ENCODE measurements at places on chromosomes 4 and X.

GRCh38 chr4:147843162-147843561, 111.3 kb downstream of the ARHGAP10 start:
- no peak for DNase-seq

DNA sequence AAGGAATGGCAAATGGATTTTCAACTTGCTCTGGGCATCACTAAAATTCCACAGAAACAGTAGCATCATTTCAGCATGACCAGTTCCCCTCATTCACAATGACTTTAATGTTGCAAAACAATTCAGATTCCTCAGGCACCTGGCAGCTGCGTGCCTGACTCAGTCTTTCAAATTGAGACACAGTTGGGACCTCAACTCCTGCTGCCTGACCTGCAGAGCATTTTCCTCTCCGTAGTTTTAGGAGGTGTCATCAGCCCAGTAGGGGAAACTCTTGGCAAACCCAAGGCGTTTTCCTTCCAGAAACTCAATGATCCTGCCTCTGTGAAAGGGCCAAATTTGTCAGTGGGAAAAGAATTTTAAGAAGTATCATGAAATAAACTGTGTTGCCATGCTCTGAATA, 388.9 kb downstream of the SPRY1 start:
- peak; percentile 92 for DNase-seq

DNA sequence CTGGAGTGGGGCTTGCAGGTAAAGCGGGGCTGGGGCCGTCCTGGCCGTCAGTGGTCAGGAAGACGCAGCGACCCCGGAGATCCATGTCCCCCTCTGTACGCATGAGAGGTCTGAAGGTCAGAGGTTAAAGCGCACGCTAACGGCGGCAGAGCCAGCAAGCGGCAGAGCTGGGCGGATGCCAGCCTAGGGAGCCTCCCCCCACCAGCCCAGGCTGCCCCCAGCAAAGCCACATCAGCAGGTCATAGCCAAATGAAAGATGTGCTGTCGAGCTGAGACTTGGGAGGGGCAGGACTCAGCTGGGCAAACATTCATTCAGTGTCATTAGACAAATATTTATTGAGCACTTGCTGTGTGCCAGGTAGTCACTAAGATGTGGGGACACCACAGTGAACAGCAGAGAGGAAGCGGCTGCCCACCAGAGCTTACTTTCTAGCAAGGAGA, 593 bp upstream of the JAKMIP1 start:
- DNase-seq, result no peak

DNA sequence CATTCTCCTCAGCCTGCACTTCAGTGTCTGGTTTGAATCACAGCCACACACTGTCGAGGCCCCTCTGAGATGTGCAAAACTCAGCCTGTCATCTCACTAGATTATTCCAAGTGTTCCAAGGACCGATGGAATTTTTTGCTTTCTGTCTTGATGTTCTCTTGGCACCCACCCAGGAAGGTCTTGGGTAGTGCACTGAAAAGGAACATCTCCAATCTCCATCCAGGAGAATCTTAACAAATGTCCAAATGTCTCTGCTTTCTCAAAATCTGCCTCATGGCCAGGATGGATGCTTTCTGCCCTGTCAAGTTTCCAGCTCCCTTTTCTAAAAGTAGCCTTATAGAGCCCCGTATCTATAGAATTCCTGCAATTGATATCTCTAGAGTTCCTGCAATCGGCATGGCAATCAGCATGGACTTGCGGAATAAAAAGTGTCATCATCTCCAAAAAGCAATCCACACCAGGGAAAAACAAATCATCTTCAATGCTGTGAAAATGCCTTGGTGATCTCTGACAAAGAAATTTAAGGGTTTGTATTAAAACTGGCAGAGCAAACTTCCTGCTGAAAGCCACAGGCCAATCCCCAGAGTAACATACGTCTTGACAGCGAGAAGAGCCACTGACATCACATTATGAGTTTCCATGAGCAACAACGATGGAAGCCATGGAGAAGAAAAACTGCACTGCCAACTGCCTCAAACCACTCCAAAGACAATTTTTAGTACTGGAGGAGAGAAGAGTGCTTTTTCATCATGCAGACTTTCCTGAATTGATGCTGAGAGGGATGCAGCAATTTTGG, 215.3 kb upstream of the FAM9B start:
- no peak for DNase-seq

- no peak for DNase-seq
These were observed 515.3 kb upstream of the ARX start for GRCh38 chrX:25531096-25531495.

Measured in vagina (tissue), 2 donors.